Osteocyte (in vitro differentiated cells): ENCODE measurements at places on chromosomes 5 and 9. TPM values are rescaled to one million over a fixed set of nuclear protein-coding genes. Genes with fewer than 3 reads are reported as not detected.

DNA sequence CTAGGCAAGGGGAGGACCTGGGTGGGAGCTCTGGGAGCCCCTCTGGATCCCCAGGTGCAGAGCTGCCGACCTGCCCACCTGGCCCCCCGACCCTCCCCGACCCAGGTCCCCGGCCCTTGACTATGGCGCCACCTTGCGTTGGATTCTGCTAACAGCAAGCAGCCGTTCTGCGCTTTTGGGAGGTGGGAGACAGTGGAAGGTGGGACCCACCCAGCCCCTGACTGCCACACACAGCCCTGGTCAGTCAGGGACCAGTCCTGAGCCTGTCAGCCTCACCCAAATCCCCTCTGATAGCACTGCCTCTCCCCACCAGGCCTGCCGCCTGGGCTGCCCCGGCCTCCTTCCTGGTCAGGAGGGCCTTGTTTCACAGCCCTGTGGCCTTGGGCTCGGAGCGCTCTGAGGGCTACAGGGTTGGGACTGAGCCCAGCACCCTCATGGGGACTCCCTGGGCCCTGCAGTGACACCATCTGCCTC, 77.9 kb downstream of the HMCN2 start:
- DNase-seq, result no peak

DNA sequence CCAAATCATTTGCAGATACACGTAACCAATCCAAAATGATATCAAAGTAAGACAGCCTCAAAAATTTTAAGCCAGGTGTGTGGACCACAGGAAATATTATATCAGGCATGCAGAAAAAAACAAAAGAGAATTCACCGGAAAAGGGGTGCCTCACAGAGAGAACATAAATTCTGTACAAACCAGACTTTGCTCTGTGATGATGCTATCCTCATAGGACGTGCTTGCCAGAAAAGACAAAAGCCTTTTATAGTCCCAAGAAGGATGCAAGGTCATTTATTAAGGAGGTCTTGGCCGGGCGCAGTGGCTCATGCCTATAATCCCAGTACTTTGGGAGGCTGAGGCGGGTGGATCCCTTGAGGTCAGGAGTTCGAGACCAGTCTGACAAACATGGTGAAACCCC, 16.8 kb upstream of the ATP6V1G1 start:
- DNase-seq, result no peak

- DNase-seq, result no peak
Observed at GRCh38 chr5:56147106-56147505, 86.0 kb downstream of the ANKRD55 start.

- DNase-seq, result no peak
Observed at GRCh38 chr5:33761139-33761538, 130.7 kb downstream of the ADAMTS12 start.

TMOD1 gene
- not detected in 2 replicates for total RNA-seq

DNA sequence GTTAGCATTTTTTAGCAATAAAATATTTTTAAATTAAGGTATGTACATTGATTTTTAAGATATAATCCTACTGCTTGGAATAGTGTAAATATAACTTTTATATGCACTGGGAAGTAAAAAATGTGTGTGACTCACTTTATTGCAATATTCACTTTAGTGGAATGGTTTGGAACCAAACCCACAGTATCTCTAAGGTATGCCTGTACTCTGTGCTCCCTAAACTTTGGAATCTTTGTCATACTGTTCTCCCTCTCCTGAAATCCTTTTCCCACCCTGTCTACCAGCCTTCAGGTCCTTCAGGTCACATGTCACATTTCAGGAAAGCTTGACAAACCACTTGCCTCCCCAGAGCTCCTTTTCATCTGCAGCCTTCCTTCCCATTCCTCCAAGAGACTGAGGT, 308.7 kb downstream of the SPOCK1 start:
- no peak for DNase-seq

DNA sequence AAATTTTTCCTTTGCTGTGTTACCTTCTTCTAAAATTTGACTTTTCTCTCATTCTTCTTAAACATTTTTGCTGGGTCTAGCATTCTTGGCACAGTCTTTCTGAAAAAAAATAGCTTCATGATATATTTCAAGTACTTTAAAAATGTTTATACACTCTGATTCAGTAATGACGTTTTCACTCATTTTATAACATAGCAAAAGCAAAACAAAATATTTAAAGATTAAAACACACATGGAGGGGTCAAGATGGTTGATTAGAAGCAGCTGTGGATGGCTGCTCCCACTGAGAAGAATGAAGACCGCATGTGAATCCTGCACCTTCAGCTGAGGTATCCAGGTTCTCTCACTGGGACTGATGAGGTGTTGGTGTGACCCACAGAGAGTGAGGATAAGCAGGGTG, 188.2 kb downstream of the SGCD start:
- DNase-seq, result no peak

- DNase-seq, result no peak
Observed at GRCh38 chr5:58407042-58407719, 52.7 kb downstream of the PLK2 start.

DNA sequence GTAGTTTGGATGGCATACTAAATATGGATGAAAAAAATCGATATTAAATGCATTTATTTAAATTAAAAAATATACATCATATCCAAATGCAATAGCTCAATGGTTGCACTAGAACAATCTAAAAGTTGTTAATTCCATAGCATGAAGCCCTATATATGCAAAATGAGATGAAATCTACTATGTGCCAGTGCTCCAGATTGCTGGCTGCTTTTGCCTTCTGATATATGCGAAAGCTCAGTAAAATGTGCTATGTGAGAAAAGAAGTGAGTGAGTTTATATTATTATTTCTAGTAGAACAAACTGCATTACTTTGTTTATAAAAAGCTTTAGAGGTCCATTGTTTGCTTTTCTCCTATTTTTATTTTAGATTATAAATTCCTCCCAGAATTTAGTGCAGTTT, 186.7 kb downstream of the MAT2B start:
- no peak for DNase-seq

- DNase-seq, result no peak
Observed at GRCh38 chr5:143205386-143205785, 198.1 kb downstream of the NR3C1 start.

DNA sequence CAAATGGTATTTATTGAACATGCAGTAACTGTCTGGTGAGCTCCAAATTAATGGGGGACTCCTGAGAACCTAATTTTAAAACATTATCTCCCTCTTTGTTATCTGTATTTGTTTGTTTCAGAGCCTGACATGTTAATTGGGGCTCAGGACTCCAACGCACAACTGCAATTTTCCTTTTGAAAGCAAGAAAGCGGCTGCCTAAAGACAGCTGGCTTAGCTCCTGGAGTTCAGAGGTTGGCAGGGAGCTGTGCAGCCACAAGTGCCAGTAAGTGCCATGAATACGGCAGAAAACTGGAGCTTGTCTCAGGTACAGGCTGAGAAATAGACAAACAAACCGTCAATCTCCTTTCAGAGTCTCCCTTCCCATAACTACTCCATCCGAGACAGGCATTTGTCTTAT, 80.9 kb downstream of the PPP2R2B start:
- DNase-seq, result no peak

- DNase-seq, result no peak
Observed at GRCh38 chr5:56247592-56247991, 14.5 kb upstream of the ANKRD55 start.

- DNase-seq, result no peak
Observed at GRCh38 chr9:97811533-97812246, 41.3 kb upstream of the FOXE1 start.

PCDHB15 gene
- 4.3 and 4.4 TPM in 2 replicates for total RNA-seq

DNA sequence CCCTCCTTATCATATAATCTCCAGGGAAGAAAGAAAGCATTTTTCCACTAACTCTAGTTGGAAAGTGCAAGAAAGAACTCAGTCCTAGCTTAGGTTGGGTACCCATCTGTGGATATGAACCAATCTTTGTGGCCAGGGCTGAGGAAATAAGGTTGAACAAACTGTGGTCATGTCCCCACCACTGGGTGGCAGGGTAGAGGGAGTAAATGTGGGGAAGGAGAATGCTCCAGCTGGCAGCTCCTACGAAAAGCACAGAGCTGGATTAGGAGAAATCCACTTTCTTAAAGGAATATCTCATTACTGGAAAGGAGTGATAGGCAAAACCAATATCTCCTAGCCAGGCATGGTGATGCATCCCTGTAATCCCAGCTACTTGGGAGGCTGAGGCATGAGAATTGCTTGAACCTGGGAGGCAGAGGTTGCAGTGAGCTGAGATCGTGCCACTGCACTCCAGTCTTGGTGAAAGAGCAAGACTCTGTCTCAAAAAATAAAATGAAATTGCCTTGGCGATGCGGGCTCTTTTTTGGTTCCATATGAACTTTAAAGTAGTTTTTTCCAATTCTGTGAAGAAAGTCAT, 175.1 kb downstream of the CCDC192 start:
- DNase-seq, result no peak

SLC34A3 gene
- total RNA-seq, result not detected in 2 replicates

PHYHD1 gene
- 4.6 and 6.0 TPM in 2 replicates for total RNA-seq

DNA sequence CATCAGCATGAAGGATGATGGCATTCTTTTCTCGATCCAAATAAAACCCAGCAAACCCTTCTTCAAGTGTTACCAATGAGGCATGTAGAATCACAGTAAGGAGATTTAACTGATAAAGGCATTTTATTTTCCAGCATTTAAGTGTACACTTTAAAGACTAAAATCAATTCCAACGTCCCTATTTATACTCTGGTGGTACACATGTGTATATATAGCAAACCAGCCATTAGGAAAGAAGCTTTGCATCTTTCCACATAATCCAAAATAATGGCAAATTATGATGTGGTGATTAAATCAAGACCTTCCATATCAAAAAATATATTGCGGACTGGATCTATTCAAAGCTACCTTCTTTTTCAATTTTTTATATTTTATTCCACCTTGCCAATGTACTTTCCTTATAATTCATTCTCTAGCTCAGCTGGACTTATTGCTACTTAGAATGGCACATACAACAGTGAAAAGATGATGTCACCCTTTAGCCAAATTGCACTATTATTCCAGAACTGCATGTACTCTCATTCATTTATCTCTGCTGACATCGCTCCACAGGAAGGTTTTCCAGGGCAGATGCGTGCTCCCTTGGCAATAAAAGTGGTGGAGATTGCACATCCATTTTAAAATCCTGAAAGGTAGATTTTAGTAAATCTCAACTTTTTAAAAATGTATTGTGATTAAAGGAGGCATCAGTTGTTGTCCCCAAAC, 63.3 kb upstream of the SLC30A5 start:
- no peak for DNase-seq

SLC1A1 gene
- 6.8 and 7.0 TPM in 2 replicates for total RNA-seq

- no peak for DNase-seq
Observed at GRCh38 chr5:53191548-53192165, 82.1 kb upstream of the MOCS2 start.

GRCh38 chr9:122930541-122931225, 629 bp downstream of the ZBTB26 start:
- DNase-seq, result no peak
